Cortex of kidney (tissue), 1 donor: ENCODE measurements at places on chromosomes 5 and 9.

- DNase-seq, result no peak
Observed at GRCh38 chr9:75242426-75242825, 154.1 kb downstream of the OSTF1 start.

DNA sequence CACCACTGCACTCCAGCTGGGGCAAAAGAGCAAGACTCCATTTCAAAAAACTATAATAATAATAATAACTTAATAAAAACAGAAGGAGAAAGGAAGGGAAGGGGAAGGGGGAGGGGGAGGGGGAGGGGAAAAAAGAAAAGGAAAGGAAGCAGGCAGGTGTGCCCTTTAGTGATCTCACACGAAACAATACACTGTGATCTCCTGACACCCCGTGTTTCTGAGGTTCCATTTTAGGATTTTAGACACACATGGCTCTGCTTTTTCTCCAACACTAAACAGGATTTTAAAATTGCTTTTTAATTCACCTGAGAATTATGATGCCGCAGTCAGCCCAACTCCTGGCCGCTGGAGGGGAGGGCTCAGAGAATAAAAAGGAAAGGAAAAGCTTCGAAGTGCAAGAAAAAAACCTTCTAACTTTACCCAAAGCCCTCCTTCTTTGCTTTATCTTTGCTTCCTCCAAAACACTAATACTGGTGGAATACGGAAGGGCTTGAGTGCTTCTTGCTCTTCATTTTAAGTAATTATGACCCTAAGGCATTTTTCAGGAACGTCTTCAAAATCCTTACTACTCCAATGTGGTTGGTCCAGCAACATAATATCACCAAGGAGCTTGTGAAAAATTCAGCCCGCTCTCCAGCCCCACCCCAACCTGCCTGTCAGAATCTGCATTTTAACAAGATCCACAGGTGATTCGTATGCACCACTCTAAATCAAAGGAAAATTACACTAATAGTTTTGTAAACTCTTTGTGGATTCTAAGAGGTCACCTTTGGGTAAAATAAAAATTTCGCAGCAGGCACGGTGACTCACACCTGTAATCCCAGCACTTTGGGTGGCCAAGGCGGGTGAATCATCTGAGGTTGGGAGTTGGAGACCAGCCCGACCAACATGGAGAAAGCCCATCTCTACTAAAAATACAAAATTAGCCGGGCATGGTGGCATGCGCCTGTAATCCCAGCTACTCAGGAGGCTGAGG, 66.0 kb downstream of the MYO10 start:
- no peak for DNase-seq

GRCh38 chr5:137346281-137346680, 152.8 kb downstream of the SPOCK1 start:
- DNase-seq, result no peak

GRCh38 chr5:9370256-9370655, 175.6 kb downstream of the SEMA5A start:
- no peak for DNase-seq

DNA sequence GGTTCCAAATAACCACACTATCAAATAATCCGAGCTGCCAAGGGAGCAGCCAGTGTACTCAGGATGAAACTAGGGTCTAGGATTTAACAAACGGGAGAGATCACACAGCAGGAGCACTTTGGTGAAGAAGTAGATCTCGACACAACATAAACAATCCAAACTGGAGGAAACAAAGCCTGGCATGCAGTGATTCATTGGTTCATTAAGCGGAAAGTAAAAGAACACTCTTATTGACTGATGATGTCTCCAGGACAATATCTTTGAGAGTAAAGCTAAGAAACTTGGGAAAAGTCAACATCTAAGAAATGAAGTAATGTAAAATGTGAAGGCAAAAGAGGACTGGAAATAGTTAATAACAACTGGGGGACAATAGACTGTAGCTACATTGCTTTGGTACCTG, 1478.3 kb upstream of the CDH9 start:
- no peak for DNase-seq

- DNase-seq, result no peak
Observed at GRCh38 chr5:36492984-36493654, 113.3 kb upstream of the SLC1A3 start.

DNA sequence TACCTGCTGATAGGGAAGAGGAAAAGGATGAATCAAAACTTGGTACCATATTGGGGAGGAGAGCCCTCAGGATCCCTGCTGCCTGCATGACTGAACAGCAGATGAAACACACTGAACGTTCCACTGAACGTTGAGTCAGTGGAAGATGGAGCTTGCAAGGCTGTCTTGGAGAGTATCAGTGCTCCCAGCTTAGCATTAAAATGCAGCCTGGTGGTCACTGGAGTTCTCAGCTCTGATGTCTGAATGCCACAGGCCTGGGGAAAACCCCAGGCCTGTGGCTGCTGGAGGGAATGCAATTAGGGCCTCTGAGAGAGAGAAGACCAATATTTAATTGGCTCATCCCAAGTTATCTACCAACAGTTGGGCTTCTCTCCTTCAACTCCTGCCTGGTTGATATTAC, 54.5 kb downstream of the PDE4D start:
- DNase-seq, result no peak

- no peak for DNase-seq
Observed at GRCh38 chr9:27800159-27800558, 226.9 kb upstream of the C9orf72 start.

DNA sequence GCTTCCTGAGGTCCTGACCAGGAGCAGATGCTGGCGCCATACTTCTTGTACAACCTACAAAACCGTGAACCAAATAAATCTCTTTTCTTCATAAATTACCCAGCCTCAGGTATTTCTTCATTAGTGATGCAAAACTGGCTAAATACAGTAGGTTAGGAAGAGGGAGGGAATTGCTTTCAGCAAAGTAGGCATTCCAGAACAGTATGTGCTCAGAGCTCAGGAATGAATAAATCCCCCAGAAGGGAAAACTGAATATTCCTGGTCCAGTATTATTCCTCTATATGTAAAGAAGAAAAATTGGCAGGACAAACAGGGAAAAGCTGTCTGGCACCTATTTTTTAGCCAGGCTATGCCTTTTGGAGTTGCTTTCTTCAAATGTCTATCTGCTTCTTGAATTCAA, 577.1 kb downstream of the PSAT1 start:
- DNase-seq, result no peak

- no peak for DNase-seq
Observed at GRCh38 chr9:95270790-95271189, 46.7 kb downstream of the FANCC start.

GRCh38 chr9:98550206-98550820, 158.4 kb downstream of the GABBR2 start:
- no peak for DNase-seq

- peak; percentile 79 for DNase-seq
Observed at GRCh38 chr5:81851481-81852178, 100.7 kb upstream of the SSBP2 start.

DNA sequence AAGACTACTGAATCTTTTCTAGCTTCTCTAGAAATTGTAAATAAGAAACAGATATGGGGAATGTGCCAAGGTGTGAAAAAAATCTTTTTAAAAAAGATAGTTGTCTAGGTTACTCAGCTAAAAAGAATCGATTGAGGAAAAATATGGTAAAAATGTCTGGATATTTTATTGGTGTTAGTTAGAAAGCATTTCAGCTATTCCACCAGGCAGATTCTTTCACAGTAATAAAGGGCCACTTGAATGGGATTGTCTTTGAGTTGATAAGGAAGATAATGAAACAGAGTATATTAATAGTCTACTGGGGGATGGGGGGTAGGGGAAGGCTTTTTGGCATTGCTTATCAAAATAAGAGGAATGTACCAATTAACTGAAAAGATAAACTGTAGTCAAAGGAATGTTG, 51.9 kb downstream of the SLIT3 start:
- no peak for DNase-seq

GRCh38 chr5:94779684-94780083, 161.2 kb downstream of the SLF1 start:
- DNase-seq, result no peak

GRCh38 chr5:142119051-142119625, 10.6 kb downstream of the NDFIP1 start:
- DNase-seq, result no peak

DNA sequence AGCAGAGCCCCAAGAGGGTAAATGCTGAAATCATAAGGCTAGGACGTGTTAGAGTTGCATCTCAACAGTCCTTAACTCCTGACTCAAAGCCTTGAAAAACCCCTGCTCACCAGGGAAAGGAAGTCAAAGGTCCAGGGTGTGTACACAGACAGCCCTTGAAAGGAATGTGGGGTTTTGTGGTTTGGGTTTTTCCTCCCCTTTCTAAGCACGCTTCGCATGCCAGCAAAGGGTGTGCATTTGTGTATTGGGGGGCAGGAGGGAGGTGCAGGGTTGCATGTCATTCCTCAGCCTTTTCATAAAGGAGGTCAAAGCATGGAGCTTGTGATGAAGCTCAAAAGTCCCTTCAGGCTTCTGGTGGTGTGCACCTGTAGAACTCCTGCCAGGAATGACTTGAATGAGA, 17.3 kb upstream of the XPA start:
- no peak for DNase-seq

DNA sequence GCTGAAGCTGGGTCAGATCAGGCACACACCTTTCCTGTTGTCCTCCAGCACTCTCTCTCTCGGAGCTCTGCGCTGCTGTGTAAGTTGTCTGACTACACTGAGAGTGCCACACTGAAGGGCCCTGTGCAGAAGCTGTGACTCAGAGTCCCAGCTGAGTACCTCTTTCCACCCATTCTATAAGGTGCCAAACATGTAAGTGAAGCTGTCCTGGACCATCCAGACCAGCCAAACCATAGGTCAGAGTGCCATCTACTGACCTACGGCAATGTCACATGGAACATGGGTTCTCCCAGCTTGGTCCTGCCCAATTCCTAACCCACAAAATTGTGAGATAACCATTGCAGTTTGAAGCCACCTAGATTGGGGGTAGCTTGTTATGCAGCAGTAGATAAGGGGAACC, 68.2 kb downstream of the ADCY2 start:
- DNase-seq, result no peak

DNA sequence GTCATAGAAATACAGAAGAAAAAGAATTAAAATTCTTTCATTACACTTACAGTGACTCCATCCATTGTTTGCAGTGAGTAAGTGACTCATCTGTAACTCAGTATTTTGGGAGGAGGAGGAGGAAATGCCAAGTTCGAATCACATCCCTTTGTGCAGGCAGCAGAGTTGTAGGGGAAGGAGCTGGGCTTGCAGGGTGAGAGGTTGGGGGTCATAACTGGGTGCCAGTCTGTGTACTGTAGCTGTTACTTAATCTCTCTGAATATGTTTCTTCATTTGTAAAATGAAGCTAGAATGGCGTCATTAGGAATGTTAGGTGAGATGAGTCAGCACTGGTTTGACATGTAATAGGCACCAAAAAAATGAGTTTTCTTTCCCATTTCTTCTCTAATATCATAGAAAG, 235.7 kb upstream of the ADAMTSL1 start:
- no peak for DNase-seq

- no peak for DNase-seq
Observed at GRCh38 chr9:79896390-79896980, 324.7 kb downstream of the TLE4 start.

DNA sequence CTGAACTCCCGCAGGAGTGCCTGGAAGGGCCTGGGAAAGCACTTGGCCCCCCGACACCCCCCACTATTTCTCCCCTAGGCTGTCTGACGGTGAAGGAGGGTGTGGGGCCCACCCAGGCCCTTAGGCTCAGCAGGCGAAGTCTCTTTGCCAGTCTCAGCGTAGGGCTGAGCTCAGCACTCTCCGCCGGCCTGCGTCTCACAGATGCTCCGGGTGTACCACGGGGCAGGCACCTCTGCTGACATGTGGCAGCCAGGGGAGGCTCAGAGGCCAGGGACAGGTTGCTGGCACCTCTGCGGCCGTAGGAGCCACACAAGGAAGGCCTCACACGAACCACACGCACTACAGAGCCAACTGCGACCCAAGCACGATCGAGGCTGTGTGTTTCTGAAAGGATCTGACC, 114.2 kb downstream of the VAV2 start:
- no peak for DNase-seq

DNA sequence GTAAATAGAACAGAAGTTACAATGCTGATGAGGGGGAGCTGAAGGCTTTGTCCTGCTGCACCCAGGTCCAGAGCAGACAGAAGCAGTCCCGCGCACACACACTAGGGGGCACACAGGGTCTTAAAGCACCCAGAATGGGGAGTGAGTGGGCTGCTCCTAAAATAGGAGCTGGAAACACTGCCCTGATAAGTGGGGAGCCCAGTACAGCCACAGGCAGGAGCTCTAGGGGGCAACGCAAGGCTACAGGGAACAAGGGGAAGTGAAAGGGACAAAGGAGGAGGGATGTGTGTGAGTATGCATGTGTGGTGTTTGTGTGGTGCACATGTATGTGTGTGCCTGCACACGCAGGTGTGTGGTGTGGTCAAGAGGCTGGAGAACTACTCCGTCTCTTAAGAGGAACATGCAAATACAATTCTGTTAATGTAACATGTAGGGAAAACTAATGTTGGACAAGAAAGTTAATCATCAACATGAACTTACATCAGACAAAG, 191.5 kb downstream of the ROR2 start:
- DNase-seq, result no peak

GRCh38 chr9:86405926-86406325, 51.7 kb upstream of the TUT7 start:
- no peak for DNase-seq

- no peak for DNase-seq
Observed at GRCh38 chr5:1130218-1130946, 18.5 kb upstream of the SLC12A7 start.

- DNase-seq, result no peak
Observed at GRCh38 chr9:1726993-1727759, 288.0 kb upstream of the SMARCA2 start.

DNA sequence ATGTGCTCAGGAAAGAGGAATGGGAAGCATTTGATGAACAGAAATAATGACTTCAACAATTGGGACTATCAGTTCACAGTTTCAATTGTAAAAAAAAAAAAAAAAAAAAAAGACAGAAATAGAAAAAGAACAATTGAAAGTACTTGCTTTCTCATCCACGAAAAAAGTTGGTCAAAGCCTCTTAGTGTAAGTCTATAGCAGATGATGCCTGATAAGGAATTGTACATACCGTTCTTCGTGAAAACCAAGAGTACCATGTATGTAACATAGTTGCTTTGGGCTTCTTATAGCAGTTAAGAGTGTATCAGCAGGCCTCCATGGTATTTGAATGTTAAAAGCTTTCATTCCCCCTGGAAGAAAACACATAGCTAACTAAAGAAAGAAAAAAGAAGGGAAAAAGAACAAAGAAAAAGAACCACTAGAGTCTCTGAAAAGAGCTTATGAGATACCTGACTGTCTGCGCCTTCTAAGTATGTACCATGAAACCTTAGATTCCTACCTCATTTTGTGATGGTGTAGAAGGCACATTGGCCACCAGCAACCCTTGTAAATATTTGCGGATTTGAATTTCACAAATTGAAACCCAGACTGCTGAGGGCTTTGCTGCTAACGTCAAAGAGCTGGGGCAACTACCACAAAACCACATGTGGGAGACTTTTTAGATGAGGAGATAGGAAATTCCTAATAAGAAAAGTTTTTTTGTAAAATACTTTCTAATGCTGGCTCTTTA, 75.2 kb downstream of the TMC1 start:
- no peak for DNase-seq

GRCh38 chr5:1497795-1498622, 25.8 kb downstream of the LPCAT1 start:
- DNase-seq, result no peak

- DNase-seq, result no peak
Observed at GRCh38 chr9:92432972-92433548, 8.8 kb upstream of the OMD start.

GRCh38 chr5:149420545-149421371, 41.7 kb upstream of the IL17B start:
- no peak for DNase-seq

GRCh38 chr5:52922384-52922783, 66.8 kb upstream of the ITGA2 start:
- no peak for DNase-seq

- no peak for DNase-seq
Observed at GRCh38 chr5:124349931-124350330, 396.5 kb downstream of the ZNF608 start.
